Adrenal gland (tissue), 19 donors: ENCODE measurements at places on chromosomes 4 and X. TPM values are rescaled to one million over a fixed set of nuclear protein-coding genes. Genes with fewer than 3 reads are reported as not detected.
A peak's percentile ranks its signal among the peaks of the same experiment; 100 is the strongest.

Gene IL9R
- total RNA-seq = not detected

Gene NXF2B
- not detected for total RNA-seq

Gene FGFBP1
- total RNA-seq = not detected

Gene CT45A1
- total RNA-seq = not detected

Gene PDE6B
- 1.0 TPM for total RNA-seq

Gene GSX2
- total RNA-seq = not detected

Gene IL3RA
- total RNA-seq = 2.5 TPM

Gene DMRTC1B
- total RNA-seq = 1.3 TPM

Gene F8A3
- 13.1 TPM for total RNA-seq

Gene PDHA1
- total RNA-seq = 161 TPM

Gene SHOX
- total RNA-seq = not detected

DNA sequence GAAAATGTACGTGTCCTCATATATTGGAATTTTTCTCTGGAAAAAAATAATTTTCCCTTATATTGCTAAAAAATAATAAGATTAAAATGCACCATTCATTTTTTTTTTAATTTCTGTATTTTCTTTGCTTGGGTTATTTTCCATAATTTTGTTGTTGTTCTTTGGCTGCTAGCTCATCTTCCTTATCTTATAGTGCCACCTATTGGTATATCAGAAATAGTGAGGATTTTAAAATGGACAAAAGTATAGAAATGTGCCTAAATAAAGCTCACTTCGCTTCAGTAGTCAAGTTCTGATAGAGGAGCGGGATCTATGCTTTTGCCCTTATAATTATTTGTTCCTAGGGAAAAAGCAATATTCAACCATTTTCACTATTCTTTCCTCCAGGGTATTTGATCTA is 134.8 kb downstream of the NAP1L3 start:
- DNase-seq = no peak

DNA sequence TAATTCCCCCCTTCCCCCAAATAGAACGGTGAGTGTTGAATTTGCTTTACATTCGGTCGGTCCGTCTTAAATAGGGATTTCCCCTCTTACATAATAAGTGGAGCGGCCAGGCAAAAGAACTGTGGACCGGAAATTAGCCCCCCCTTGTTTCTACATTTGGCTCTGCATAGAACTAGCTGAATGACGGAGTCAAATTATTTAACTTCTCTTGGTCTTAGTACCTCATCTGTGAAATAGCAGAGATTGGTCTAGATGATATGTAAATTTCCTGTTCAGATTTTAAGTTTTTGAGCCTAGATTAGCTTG is 1.3 kb downstream of the SPATA18 start:
- peak; percentile 9 for DNase-seq

DNA sequence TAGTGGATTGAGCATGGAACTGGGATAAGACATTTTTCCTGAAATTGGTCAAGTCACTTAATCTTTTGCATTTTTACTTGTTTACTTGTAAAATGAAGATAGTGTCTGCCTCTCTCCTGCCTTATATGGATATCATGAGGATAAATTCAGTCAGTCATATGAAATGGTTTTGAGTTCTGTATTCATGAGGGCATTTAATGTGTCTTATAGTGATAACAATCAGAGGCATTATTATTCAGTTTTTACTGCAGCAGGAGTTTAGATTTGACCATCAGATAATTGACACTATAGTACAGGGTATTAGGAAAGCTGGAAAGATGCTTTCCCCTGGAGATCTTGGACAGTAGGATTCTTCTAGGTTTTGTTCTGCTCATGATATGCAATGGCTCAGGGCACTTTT is 26.0 kb downstream of the NPNT start:
- no peak for DNase-seq

- DNase-seq = no peak
These were observed 115.4 kb downstream of the AFAP1 start for GRCh38 chr4:7824218-7824617.

GRCh38 chr4:10655968-10656367 is 28.6 kb downstream of the CLNK start:
- DNase-seq = no peak

DNA sequence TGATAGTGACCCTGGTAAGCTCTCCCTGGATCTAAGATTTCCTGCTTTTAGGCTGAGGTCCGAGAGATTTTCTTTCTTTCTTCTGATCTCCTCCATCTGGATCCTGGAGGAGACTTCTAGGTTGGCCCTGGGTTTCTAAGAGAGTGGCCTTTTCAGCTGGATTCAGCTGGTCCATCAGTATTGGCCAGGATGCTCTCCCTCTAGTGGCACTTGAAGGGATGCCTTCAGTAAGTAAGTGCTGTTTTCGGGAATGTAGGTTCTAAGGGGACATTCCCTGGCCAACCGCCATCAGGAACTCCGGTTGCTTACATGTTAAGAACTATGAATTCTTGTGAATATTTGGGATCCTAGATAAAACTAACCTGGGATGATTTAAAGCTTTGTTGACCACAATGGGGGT is 56.9 kb downstream of the SERTM2 start:
- DNase-seq = no peak

DNA sequence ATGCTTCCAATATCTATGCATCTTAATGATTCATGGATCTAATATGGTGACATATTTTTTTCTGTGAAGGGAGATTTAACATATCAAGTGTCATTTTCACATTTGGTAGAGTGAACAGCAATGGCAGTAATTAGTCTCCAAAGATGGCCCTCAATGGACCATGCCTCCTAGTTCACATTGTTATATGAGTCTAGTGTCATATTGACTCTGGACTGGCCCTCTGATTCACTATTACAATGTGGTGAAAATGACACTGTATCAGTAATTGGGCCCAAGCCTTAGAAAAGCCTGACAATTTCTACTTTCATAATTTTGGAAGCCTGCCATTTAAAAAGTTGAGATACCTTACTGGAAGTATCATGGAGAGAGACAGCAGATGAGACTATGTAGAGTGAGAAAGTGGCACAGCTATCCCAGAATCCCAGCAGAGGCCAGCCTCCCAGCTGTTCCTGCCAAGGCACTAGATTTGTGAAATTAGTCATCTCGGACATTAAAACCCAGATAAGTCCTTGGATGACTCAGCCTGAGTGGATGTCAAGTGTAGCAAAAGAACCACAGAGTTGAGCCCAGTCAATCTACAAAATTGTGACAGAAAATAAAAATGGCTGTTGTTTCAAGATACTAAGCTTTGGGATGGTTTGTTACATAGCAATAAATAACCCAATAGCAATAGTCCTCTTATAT is 68.4 kb downstream of the ARHGEF38 start:
- peak; percentile 23 for DNase-seq

GRCh38 chrX:55709735-55710134 is 7.8 kb upstream of the RRAGB start:
- DNase-seq = no peak

DNA sequence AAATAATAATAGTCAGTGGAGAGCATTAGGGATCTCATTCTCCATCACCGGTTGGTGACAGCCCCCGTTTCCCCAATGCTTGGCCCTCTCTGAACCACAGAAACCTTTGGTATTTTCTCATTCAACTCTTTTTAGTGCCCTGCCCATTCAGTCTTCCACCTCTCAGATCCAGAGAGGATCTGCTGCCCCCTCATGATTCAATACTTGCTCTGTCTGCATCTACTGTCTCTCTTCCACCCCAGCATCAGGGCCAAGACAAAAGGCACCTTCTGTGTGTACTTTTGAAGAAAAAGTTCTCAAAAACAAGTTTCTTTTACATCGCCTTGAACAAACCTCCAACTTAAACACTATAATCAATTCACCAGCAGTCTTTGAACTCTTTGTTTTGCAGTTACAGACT is 19.3 kb downstream of the CLTRN start:
- DNase-seq = no peak

- DNase-seq = no peak
These were observed 308.7 kb upstream of the FAM241A start for GRCh38 chr4:111836601-111837000.

- no peak for DNase-seq
These were observed at the start of gene CSN2 for GRCh38 chr4:69965628-69966027. TSS of gene CSN2 (minus strand) at chr4:69965728. CDS start at chr4:69960995, 4,733 bp downstream.

DNA sequence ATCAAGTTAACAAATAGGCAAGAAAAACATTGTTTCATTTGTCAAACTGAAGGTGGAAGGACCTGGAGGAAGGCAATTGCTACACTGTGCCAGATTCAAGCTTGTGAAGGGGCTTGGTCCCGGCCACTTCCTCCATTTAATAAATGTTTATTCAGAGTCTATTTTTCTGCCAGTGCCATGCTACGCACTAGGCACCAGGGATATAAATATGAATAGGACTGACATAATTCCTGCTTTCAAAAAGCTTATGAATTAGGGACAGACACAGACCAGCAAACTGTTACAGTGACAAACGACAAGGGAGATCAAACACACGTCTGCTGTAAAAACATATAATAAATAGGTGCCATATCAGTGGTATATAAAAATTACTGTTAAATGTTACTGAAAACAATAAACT is 571 bp downstream of the TLR6 start:
- no peak for DNase-seq

DNA sequence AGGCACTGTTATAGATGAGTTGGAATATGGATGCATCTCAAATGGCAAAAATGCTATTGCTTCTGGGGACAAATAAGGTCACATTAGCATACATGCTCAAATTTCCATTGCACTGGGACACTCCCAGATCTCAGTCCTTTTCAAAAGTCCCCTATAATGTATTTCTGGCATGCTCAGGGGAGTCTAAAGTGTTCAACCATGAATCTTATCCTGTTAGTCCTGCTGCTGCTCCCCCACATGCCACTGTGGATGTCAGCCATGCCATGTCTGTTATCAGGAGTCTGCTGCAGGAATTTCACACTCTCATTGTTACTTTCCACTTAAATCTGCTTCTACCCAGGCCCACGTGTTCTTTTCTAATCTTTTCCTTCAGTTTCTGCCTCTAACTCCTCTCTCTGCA is 1000.6 kb downstream of the CCSER1 start:
- DNase-seq = no peak

DNA sequence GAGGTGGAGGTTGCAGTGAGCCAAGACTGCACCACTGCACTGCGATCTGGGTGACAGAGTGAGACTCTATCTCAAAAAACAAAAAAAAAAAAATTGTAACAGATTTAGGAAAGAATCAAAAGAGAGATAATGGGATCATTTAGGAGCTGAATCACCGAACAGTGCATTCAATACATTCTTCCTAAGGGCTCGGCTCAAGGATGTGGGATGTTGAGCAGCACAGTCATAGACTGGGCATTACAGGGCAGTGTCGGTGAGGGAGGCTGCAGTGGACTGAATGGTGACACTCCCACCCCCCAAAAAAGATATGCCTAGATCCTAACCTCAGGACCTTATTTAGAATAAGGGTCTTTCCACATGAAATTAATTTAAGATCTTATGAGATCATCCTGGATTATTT is 70.0 kb downstream of the EVC2 start:
- no peak for DNase-seq

- no peak for DNase-seq
These were observed 492.1 kb downstream of the PACRGL start for GRCh38 chr4:21192367-21192766.

GRCh38 chr4:39626261-39626660 is 12.4 kb downstream of the SMIM14 start:
- no peak for DNase-seq

DNA sequence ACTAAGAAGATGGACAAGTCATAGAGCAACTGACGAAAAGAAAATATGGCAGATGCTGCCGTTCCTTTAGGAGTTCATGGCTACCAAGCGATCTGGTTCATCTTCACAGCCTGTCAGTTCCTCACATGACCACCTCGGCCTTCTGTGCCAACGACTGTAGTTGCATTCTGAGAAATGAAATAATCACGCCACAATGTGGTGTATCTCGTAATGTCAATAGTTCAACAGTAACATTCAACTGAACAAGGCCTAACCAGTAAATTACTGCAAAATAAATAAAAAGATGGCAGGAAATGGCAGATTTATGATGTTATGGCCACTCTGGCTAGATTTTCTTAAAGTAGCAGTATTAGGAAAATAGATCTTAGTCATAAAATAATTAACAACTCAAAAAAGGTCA is 4.4 kb downstream of the GPRIN3 start:
- DNase-seq = peak; percentile 53

GRCh38 chr4:173056271-173056670 is 112.3 kb upstream of the GALNT7 start:
- no peak for DNase-seq

DNA sequence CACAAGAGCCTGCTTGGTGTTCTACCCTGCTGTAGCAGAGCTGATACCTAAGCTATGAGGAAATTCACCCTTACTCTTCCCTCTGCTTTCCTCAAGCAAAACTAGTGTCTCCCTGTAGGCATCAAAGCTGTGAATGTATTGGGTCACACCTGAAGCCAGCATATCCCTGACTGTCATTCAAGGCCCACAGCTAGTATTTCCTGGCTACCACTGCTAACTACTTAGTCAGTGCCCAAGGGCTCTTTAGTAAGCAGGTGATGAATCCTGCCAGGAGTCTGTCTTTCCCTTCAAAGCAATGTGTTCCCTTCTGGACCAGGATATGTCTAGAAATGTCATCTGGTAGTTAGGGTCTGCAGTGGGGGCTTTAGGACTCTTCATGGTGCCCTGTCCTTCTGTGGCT is 125.7 kb downstream of the RPA4 start:
- DNase-seq = no peak

DNA sequence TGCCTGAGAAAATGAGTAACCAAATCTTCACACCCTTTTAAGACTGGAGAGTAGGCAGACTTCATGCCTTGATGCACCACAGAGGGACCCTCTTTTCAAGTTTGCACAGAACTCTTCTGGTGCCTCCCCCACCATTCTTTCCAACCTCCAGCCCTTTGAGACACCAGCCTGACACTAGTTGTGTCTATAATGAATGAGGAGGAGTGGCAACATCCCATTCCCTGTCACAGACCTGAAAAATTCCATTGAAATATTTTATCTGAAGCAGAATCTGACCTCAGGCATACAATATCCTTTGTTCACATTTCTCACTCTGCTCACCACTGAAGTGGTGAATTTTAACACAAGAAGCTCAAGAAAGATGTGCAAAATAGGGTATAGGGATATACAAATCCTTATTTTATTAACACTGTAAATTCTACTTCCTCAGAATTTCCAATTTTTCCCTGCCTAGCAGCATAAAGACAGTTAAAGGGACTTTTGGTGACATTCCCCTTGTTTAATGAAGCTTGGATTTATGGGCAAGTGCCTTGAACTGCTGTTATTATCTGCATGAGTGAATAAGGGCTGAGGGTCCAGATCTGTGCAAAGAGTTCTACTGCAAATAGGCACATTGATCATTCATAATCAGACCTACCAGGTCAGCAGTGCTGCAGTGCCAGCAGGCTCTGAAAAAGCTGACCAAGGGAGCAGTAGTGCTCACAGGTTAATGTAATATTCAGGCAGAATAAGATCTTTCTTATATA is 149.9 kb upstream of the PAQR3 start:
- DNase-seq = no peak
